ENCODE measurements at places on chromosomes 5 and 9.

GRCh38 chr5:83049370-83049885 lies 27.8 kb downstream of the TMEM167A start:
- DNase-seq = no peak

- DNase-seq = no peak
Measured at GRCh38 chr9:116450378-116451139, 236.5 kb upstream of the TRIM32 start.

DNA sequence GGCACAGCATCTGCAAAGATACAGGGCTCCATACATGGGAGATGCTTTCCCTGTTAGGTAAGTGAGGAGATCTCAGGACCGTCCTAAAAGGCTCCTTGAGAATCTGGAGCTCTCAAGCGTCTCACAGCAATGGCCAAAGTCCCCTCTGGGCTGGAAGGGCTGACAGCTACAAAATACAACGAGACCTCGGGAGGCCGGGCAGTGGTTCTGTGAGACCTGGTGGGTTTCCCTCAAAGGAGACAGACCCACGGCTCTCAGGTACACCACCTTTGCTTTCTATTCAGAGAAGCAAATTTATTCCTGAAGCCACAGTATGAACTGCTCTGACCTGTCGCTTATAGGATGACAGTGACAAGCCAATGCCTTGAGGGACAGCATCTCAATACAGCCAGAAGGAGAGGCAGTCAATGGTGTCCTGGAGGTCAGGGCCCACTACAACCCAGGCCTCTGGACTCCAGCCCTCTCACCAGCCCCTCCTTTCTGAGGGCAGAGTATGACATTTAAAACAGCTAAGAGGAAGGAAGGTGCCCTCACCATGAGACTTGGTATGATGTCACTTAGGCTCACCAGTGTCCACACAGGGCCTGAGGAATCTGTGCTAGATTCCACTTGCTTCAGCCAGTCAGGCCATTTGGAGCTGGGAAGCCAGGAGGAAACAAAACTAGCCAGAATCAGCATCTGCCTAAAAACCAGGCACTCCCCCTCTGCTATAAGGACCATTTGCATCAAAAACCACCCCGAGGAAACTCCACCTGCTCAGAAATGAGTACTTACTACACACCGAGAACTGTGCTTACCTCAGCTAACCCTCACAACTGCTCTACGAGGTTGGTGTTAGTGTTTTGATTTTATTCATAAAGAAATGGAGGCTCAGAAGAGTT lies 86.5 kb upstream of the FSTL4 start:
- DNase-seq = no peak

- DNase-seq = no peak
Measured at GRCh38 chr9:34490760-34491159, 32.0 kb downstream of the ENHO start.

GRCh38 chr5:79055017-79055416 lies 14.5 kb downstream of the DMGDH start:
- no peak for DNase-seq

DNA sequence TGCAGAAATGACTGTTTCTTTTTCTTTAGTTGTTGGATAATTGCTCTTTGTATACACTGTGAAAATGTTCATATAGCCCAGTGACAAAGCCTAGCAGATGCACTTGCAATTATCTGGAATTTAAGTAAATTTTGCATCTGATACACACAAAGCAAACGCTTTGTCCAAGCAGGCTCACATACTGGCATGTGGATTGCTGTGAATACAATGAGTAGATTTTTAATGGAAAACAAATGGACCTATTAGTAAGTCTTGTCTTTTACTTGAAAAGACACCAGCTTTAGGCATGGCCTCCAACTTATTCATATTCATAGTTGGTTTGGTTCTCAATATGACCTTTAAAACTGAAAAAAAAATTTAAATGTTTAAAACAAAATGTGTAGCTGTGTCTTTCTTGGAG lies 1299.8 kb upstream of the WWC1 start:
- no peak for DNase-seq

- no peak for DNase-seq
Measured at GRCh38 chr5:178069909-178070308, 43.4 kb upstream of the N4BP3 start.

GRCh38 chr9:95218773-95219172 lies 98.7 kb downstream of the FANCC start:
- DNase-seq = no peak

GRCh38 chr9:19656704-19657103 lies 132.1 kb downstream of the SLC24A2 start:
- no peak for DNase-seq

- DNase-seq = no peak
Measured at GRCh38 chr5:136308212-136308795, 57.0 kb downstream of the TRPC7 start.

GRCh38 chr9:89702401-89702800 lies 97.6 kb downstream of the GADD45G start:
- no peak for DNase-seq

Data from T-helper 2 cell (primary cell).